Left lung (tissue), 14 donors: ENCODE measurements at places on chromosomes 1 and 21. TPM values are rescaled to one million over a fixed set of nuclear protein-coding genes. Genes with fewer than 3 reads are reported as not detected.

TSPAN2 gene
- 10.6 TPM for total RNA-seq

CLCN6 gene
- 17.7 TPM for total RNA-seq

- DNase-seq = no peak
- no peaks in the 10 kb centered on the region for H3K4me1 ChIP-seq
- H3K27ac ChIP-seq = no peak overlapping the region
- H3K4me3 ChIP-seq = no peak overlapping the region
- no peaks in the 10 kb centered on the region for H3K27me3 ChIP-seq
These were observed 25.6 kb downstream of the SEC16B start for GRCh38 chr1:177944016-177944949.

- H3K27ac ChIP-seq = peak overlapping the region; percentile 68
- H3K27me3 ChIP-seq = no peaks in the 10 kb centered on the region
- DNase-seq = peak; percentile 68
These were observed 3.7 kb upstream of the SLC1A7 start for GRCh38 chr1:53145942-53146708.

DNA sequence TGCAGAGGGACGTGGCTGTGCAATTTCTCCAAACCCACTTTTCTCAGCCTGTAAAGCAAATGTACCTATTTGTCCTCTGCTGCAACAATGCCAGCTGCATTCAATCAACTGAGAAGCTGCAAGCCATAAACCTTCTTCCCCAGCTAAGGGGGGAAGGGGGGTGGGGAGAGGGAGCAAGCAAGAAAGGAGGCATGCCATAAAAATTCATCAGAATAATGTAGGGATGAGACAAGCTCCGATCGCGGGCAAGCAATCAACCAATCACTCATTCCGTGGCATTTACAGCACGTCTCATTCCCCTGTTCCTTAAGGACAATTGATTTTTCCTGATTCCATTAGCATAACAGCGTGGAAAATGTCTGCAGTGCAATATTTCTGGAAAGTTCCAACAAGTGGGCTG is 144.8 kb downstream of the DMRTA2 start:
- H3K36me3 ChIP-seq = no peaks in the 10 kb centered on the region
- no peaks in the 10 kb centered on the region for H3K4me1 ChIP-seq
- no peak for DNase-seq
- no peak overlapping the region for H3K27ac ChIP-seq
- no peaks in the 10 kb centered on the region for H3K27me3 ChIP-seq
- no peak overlapping the region for H3K4me3 ChIP-seq

GRCh38 chr1:9845914-9846313 is 22.1 kb upstream of the CLSTN1 start:
- no peaks in the 10 kb centered on the region for H3K27me3 ChIP-seq
- H3K27ac ChIP-seq = no peak overlapping the region
- no peaks in the 10 kb centered on the region for H3K4me1 ChIP-seq
- no peak overlapping the region for H3K4me3 ChIP-seq

- DNase-seq = no peak
- no peaks in the 10 kb centered on the region for H3K36me3 ChIP-seq
- H3K27ac ChIP-seq = no peak overlapping the region
- H3K4me3 ChIP-seq = no peak overlapping the region
These were observed 10.4 kb upstream of the WNT3A start for GRCh38 chr1:227996187-227996950.

DNA sequence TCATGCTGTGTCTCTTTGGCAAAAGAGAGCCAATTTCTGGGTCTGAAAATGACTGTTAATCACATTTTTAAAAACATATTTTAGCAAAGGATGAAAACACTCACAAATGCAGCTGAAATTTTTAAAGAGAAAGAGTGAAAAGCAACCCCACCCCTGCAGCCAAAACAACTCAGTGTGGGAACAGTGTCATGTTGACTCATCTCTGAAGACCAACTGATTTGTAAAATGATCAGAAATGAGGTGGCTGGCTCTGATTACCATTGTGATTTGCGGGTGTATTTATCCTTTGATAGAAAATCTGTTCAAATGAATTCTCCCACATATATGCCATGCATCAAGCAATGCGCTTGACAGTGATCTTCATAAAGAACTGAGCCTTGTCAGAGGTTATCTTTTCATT is 287.0 kb upstream of the ESRRG start:
- no peaks in the 10 kb centered on the region for H3K4me1 ChIP-seq
- no peak overlapping the region for H3K27ac ChIP-seq
- no peaks in the 10 kb centered on the region for H3K36me3 ChIP-seq
